H7 (cell line): ENCODE measurements at places on chromosomes 12 and 14.

DNA sequence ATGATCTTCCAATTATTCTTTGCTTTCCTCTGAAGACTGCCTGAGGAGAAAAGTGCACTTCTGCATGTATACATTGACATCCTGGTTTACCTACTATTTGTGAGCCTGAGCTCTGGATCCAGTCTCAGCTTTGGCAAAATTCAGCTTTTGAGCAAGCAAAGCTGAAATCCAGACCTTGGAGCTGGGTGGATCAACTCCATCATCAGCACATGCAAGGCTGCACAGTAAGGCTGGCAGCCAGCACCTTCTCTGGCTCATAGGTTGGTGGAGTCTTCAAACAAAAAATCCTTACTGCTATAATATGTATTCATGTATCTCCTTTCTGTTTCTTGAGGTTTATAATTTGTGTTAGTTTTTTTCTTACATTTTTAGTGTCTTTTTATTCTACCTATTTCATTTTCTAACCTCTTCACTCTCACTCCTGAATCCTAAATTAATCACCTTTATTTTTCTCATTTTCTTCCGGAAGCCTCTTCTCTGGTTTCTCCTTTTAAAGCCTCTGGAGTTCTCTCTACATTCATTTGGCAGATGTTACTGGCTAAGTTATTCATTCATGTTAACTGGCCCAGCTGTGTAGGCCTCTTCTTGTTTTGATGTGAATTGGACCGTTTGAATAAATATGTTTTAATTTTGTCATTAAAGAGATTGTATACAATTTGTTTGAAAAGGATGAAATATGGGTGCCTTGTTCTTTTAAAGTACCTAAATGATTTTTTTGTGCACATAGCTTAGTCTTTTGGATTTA is 224.8 kb downstream of the DACT1 start:
- DNase-seq: no peak

- DNase-seq: no peak
These were observed 51.4 kb downstream of the ZFP36L1 start for GRCh38 chr14:68741477-68741791.

DNA sequence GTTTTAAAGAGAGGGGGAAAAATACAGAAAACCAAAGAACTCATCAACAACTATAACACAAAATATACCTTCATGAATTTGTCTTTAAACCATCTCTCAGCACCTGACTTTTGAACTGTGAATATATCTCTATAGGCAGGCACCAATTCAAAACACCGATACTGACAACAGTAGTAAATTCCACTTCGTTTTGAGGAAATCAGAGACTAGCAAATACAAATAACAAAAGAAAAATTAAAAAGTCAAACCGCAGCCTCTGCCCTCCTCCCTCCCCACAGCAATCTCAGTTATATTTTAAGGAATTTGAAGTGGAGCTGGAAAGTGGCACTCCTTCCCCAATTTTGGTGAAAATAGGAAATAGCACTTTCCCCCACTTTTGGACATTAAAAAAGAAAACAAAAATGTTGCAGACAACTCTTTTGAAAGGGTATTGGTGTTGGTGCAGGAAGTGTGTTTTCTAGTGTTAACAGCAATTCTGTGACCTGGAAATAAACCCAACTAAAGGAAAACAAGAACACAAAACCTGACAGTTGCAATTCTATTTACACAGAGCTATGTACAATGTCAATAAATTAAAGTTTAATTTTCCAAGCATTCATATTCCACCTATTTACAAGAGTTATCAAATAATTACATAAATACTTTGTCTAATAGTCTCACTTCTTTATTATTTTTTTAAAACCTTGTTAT is 13.5 kb downstream of the TBX3 start:
- no peak for DNase-seq

- no peak for DNase-seq
These were observed 28.6 kb downstream of the TULP3 start for GRCh38 chr12:2919249-2919648.

DNA sequence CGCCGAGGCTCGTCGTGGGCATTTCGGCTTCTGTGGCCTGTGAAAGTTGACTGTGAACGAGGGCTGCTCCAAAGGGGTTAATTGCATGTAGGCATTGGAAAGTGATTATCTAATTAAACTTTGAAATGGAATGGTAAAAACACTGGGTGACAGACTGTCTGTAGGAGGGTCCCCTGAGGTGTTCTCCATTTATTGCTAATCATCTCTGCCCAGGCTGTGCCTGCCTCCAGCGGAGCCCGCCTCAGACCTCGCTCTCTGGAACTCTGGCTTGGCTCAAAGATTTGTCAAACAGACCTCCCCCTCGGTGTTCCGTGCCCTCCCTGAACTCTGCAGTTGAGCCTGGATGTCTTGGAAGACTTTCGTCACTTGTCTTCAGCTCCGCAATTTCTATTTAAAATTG is 50.2 kb upstream of the VRK1 start:
- no peak for DNase-seq

DNA sequence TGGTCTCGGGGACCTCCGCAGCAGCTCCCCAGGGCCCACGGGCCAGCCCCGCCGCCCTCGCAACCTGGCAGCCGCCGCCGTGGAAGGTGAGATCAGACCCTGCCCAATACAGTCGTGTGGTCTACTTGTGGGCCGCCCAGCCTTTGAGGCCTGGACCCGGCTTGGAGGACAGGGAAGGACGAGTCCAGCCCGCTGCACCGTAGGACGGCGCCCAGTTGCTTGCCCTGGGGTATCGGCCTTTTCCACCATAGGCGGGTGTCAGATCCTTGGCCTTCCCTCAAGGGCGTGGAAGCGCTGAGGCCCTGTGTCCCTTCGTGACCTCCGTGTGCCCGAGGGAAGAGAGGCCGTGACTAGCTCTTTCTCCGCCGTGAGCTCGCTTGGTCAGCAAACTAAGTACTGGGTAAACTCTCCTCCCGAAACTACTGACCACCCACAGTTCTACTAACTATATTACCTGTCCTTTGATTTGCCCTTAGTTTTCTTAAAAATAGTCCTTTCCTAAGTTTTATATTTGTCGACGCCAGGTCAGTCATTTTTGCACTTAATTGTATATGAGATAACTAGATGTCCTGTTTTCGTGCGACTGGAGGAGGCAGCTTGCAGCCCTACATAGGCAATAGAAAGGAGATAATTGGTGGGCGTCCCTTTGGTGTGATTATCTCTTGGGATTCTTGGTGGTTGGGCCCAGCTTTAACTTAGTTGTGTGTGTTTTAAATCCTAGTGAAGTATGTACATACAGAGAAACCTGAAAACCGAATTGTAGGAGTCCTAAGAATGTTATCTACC is 757 bp downstream of the SLC25A3 start:
- DNase-seq: no peak

GRCh38 chr12:15672671-15673270 is 116.4 kb downstream of the EPS8 start:
- DNase-seq: no peak

- DNase-seq: no peak
These were observed 22.2 kb downstream of the NR2C1 start for GRCh38 chr12:95051241-95051640.

DNA sequence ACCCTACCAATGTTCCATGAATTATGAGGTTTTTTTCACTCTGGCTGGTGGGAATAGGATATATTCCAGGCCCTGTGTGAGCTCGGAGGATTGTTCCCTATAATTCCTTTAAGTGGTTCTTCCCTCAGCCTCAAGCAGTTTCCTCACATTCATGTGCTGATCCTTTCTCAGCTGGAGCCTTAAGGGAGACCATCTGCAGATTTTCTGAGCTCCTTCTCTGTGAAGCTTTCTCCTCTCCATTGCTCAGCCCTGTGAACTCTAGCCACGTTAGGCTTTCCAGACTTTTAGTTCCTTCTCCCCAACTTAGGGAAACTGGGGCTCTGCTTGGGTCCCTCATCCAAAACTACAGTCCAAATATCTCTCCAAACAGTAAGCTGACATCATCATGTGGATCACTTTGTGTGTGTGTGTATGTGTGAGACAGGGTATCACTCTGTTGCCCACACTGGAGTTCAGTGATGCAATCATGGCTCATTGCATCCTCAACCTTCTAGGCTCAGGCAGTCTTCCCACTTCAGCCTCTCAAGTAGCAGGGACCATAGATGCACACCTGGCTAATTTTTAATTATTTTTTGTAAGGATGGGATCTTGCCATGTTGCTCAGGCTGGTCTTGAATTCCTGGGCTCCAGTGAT is 219.5 kb upstream of the OTX2 start:
- DNase-seq: peak; percentile 30

- DNase-seq: no peak
These were observed 18.4 kb upstream of the RNU6-7 start for GRCh38 chr14:32183151-32184058.

GRCh38 chr14:85856430-85856829 is 326.5 kb downstream of the FLRT2 start:
- no peak for DNase-seq

- DNase-seq: no peak
These were observed 282.3 kb upstream of the PRICKLE1 start for GRCh38 chr12:42871816-42872215.

DNA sequence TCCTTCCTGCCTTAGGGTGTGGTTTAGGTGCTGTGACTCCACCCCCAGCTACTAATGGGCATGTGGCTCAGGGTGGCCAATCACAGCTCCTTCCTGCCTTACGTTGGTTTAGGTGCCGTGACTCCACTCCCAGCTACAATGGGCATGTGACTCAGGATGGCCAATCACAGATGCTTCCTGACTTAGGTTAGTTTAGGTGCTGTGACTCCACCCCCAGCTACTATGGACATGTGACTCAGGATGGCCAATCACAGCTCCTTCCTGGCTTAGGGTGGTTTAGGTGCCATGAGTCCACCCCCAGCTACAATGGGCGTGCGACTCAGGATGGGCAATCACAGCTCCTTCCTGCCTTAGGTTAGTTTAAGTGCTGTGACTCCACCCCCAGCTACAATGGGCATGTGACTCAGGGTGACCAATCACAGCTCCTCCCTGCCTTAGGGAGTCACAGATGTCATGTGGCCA is 163.9 kb downstream of the TBX5 start:
- DNase-seq: no peak

DNA sequence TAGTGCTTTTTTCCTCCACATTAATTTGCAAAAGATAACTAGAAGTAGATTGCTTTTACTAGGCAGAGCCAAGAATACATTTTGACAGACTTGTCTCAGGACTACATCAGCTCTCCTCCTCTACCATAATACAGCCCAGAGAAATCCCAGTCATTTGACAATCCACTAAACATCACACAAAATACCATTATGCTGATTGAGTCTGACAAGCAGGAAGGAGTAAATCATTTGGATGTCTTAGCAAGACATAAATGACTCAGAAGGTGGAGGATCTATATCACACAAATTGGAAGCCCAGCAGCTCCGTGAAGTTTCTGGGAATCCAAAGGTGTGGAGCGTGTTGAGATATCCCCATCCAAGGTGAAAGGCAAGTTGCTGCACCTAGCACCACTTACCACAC is 75.4 kb upstream of the FKBP4 start:
- no peak for DNase-seq

GRCh38 chr14:30779210-30779609 is 95.1 kb upstream of the COCH start:
- no peak for DNase-seq
